Left forelimb (tissue), 1 donor: ENCODE measurements at places on chromosomes 13 and 19.

- no peak for DNase-seq
Measured at GRCh38 chr19:39021063-39021462, 11.3 kb downstream of the FBXO27 start.

DNA sequence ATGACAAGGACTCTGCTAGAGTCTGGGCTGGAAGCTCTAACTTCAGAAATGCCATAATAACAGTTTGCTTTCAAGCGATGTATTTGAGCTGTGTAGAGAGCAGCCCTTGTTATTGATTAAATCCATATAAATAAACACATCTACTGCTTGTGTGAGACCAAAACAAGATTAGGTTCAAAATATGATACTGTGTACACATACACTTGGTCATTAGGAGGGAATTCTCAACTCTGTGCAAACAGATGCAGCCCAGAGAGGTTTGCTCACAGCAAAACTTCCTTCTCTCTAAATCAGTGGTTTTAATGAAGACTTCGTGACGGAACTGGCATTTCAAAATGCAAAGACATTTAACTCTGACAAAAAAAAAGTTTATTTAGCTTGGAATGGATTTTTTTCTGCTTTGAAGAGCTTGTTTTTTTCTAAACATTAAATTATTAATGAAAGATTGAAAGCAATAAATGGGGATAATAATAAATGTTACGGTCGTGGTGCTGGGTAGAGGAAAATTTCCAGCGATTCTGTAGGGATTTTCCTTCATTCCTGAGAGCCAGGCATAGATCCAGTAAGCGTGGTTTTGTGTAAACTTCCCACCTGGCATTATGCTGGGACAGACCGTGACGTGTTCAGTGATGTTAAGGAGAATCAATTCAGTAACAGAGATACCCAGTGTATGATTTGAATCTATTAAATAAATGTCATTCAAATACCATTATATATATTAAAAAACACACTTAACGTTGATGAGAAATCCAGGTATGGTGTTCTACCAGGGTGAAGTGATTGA, 213.7 kb downstream of the TEX29 start:
- no peak for DNase-seq

- no peak for DNase-seq
Measured at GRCh38 chr19:35211545-35212230, 16.9 kb downstream of the FAM187B start.

DNA sequence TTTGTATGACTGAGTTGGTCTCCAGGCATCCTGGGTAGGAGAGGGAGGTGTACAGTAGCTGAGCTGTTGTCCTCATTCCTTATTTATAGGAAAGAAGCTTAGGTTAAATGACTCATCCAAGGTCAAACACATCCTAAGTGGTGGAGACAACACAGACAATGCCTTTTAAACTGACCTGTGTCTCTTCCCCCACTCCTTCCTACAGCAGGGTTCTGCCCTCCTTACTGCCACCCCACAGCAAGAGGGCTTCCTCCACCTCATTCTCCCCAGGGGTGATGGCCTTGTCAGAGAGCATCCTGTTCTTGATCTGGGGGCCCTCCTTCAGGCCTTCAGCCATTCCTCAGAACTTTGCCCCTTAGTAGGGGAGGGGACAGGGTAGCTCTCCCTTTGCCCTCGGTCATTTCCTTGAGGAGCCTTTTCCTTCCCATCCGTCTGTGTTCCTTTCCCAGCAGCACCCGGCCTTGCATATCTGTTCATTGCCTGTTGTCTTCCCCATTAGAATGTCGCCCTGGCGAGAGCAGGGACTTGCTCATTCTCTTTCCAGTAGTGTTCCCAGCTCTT, 48.2 kb upstream of the GPI start:
- DNase-seq: no peak

DNA sequence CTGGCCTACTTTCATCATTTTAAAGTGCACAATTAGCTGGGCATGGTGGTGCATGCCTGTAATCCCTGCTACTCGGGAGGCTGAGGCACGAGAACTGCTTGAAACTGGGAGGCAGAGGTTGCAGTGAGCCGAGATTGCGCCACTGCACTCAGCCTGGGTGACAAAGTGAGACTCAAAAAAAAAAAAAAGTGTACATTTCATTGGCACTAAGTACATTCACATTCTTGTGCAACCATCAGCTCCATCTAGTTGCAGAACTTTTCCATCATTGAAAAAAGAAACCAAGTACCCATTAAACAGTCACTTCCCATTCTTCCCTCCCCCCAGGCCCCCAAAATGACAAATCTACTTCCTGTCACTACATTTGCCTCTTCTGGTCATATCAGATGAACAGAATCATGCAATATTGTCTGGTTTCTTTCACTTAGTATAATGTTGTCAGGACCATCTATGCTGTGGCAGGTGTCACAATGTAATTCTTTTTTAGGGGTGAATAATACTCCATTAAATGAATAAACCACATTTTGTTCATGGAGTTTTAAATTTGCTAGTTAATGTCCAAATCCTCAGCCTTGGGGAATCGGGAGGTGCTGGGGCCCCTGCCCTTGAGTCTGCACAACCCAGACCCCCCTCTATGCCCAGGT, 7.4 kb upstream of the SIGLEC11 start:
- no peak for DNase-seq

DNA sequence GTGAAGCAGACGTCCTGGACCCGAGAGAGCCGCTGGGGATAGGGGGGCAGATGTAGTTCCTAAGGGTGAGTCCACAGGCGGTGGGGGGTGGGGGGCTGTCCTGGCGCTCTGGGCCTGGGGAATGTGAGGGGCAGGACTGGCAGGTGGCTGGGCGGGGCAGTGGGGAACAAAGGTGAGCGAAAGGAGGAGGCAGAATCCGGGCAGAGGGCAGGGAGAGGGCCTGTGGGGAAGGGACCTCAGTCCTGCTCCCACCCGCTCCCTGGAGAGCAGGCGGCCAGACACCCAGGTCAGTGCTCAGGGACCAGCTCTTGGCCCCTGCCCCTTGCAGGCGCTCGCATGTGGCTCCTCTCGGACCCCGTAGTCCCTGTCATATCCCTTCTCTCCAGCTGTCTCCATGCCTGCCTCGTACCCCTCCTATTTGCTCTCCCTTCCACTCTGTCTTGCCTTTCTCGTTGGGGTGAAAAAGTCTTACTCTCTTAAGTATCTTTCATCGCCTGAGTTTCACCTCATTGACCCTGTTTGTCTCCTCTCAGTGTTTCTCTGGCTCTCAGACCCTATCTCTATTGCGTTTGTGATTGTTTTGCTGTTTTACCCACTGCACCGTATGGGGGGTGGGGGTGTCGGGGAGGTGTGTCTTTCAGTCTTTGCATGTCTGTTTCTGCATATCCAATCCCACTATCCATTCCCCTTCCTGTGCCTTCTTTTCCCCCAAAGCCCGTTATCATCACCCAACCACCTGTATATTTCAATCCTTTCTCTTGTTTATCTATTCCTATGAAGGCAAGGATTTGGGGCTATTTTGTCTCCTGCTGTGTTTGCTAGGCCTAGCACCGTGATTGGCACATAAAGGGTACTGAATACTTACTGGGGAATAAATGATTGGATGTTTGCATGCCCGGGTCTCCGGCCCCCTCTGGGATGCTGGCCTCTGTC, 5.8 kb downstream of the SPHK2 start:
- no peak for DNase-seq

GRCh38 chr19:52603558-52604207, 33.6 kb downstream of the ZNF701 start:
- DNase-seq: no peak

- no peak for DNase-seq
Measured at GRCh38 chr13:34201050-34201913, 383.3 kb downstream of the RFC3 start.

GRCh38 chr19:20669263-20669662, 7.9 kb upstream of the ZNF626 start:
- no peak for DNase-seq

GRCh38 chr19:18319591-18320135, 3.2 kb downstream of the LSM4 start:
- no peak for DNase-seq

DNA sequence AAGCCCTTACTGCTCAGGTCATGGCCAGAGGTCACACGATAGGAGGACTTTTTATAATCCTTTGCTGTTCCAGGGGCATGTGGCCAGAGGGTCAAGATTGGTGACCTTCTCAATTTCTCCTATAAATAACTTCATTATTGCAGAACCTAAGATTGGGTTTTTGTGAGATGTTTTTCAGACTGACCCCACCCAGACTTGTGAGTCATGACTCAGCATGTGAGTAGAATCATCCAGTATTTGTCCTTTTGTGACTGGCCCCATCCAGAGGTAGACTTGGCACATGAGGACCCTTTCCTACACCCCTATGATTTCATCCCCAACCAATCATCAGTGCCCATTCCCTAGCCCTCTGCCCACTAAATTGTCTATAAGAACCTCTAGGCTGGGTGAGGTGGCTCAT, 84.5 kb upstream of the ABCC4 start:
- no peak for DNase-seq

DNA sequence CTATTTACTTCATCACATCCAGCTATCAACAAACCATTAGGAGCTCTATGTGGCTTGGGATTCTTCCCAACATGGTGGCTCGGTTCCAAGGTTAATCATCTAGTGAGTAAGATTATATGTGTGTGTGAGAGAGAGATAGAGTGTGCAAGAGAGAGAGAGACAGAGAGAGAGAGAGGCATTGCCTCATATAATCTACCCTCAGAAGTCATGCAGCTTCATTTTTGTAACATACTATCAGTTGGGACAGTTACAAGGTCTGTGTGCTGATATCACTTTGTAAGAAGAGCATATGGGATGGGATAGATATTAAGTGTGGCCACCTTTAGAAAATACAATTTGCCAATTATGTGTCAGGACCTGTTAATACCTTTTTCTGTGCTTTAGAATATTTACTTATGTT, 104.1 kb downstream of the NDFIP2 start:
- no peak for DNase-seq

GRCh38 chr19:50567882-50568727, at the start of gene LRRC4B:
LRRC4B (minus strand) TSS chr19:50568435; CDS start chr19:50548838, 19,597 bp downstream.
- no peak for DNase-seq

GRCh38 chr19:42295342-42295741, 6.6 kb upstream of the PRR19 start:
- DNase-seq: no peak

DNA sequence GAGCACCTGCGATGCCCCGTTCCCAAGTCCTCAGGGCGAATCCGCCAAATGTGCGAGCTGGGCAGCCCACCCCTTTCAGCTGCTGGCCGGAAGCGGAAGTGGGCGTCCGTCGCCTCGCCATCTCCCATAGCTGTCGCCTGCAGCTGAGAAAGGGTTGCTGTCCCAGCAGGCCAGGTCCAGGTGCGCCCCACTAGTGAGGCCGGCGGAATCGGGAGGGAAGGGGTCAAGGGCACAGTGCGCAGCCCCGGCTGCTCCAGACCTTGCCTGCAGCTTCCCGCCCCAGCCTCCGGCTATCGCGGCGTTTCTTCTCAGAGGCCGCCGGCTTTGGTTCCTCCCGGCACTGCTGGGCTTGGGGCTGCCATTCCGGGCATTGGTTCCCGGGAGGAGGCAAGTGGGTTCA, at the start of gene ZNF177:
TSS of gene ZNF177 (plus strand) at position 109 of the 400 bp plus-strand sequence. CDS start 15,299 bp downstream, outside the sequence.
- peak; percentile 73 for DNase-seq

GRCh38 chr13:26929971-26930730, 169.6 kb upstream of the GPR12 start:
- DNase-seq: peak; percentile 79

DNA sequence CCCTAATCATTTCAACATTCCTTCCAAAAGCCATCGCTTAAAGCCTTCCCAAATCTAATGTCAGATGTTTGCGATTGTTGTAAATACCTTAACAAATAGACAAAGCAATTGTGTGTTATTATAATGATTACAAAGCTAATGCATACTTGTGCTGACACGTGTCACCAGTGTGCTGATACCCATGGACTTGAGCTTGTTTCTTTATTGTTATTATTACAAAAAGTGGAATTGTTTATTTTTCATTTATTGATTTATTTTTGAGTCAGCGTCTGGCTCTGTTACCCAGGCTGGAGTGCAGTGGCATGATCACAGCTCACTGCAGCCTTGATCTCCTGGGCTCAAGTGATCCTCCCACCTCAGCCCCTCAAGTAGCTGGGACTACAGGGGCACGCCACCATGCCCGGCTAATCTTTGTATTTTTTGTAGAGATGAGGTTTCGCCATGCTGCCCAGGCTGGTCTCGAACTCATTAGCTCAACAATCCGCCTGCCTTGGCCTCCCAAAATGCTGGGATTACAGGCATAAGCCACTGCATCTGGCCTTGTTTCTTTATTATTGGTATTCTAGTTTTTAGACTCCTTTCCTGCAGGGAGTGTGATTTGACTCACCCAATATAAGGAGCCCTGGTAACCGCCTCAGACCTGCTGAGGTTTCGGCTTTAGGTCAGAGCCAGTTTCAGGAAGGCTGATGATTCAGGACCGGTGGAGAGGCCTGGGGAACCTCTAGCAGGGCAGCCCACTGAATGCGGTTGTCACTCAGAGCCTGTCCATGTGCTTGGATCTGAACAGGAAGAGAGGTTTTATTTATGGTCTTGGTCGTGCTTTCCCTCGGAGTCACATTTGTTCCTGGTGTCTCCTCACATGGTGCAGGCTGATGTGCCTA, 2.1 kb upstream of the FBXO17 start:
- DNase-seq: no peak

DNA sequence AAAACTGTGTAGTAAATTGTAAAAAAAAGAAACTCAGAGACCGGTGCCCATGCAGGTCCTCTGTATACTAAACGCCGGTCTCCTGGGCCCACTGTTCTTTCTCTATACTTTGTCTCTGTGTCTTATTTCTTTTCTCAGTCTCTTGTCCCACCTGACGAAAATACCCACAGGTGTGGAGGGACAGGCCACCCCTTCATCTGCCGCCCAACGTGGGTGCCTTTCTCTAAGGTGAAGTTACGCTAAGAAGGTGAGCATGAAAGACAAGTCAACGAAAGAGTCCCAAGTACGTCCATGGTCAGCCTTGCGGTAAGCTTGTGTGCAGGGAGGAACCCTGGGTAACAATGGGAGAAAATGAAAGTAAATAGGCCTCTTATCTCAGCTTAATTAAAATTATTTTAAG, 48.0 kb upstream of the WASF3 start:
- no peak for DNase-seq

- DNase-seq: no peak
Measured at GRCh38 chr19:46077815-46078167, 37.0 kb upstream of the IGFL4 start.

DNA sequence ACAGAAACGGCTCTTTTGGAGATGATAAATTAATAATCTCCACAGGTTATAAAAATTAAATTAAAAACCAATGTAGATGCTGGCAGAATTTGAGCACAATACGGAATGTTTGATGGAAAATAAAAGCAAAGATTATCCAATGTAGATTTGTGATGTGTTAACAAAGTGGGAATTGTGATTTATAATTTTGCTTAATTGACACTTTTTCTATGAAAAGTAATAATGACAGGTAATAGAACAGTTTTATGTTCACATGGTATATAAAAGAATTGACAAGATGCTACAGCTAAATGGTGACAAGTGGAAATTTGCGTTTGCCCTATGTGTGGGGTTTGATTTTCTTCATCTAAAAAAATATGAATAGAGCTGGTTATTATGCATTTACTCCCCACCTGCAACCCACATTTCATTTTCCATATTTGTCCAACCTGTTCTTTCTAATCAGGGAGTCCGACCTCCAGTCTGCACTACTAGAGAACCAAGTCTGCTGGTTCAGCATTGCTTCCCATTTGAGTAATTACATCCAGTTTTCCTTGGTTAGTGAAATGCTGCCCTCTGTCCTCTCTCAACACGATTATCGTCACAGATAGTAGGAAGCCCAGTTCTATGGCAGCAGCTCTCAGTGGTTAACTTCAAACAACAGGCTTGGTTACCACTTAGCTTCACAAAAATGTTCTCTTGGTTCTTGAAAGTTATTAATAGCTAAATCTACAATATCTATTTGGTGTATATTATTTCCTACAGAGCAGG, 61.4 kb upstream of the SLITRK1 start:
- no peak for DNase-seq
